Stimulated activated CD4-positive, alpha-beta T cell treated with anti-CD3 and anti-CD28 coated beads, Interleukin-4, amount 100 ng/mL, for 48 hours (primary cell): ENCODE measurements at places on chromosomes 7 and 10.

DNA sequence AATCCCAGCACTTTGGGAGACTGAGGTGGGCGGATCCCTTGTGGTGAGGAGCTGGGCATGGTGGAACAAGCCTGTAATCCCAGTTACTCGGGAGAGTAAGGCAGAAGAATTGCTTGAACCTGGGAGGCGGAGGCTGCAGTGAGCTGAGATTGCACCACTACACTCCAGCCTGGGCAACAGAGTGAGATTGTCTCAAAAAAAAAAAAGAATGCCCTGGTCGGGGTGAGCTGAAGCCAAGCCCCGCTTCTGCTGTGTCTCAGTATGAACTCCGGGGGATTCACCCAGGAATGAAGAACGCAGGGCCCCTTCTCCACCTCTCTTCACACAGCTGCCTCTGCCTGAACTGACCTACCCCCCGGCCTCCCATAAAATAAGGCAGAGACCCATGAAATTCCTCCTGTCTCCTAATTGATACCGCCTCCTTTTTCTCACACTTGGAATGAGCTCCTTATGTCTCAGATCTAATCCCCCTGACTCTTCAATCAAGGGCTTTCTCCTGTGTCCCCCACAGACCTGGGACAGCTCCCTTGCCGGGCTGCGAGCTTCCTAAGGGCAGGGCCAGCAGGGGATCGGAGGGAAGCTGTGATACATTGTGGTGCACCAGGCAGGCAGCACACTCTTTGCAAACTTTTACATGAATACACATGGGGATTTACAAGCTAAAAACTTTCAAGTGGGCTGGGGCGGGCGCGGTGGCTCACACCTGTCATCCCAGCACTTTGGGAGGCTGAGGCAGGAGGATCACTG, 911 bp upstream of the ZP3 start:
- DNase-seq, result no peak

DNA sequence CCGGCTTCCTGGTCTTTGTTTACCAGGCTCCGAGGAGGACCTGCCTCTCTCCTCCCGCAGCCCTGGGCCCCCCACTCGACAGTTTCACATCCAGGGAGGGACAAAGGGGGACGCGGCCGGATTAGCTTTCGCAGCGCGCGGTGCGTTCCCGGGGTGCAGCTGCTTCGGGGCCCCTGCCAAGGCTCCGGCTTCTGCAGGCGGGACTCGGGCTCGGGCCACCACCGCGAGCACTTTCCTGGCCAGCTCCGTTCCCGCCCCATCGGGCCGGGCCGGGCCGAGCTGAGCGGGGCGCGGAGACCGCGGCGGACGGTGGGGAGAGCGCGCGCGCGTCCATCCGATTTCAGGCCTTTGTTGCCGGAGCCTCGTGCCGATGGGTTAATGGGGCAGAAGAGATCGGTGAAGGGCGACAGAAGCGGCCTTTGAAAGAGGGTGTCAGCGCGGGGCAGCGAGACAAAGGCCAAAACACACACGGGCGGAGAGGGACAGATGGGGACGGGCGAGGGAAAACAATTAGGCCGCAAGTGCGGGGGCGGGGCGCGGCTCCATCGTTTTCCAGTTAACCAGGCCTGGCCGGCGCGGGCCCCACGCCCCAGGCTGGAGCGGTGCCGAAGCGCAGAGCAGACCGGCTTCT, 8.5 kb upstream of the UNCX start:
- no peak for DNase-seq

- DNase-seq, result no peak
Observed at GRCh38 chr7:81430761-81431160, 339.1 kb downstream of the HGF start.

DNA sequence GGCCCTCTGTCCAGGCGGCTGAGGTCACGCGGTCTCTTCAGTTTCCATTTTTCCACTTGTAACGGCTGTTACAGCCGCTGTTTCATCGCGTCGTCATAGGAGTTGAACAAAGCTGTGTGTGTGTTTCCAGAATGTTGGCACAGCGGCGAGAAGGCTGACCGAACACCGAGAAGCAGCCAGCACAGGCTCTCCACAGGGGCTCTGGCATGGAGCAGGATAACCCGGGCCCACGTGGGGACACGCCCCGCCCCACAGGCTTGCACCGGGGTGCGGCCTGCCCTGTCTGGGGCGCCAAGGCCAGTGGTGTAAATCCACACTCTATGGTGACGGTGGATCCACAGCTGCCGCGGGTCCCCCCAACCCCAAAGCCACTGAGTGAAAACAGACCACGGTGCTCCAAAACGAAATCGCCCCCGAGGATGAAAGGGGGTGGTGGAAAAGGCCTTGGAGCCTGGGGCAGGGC, 448.2 kb downstream of the DNAJB6 start:
- DNase-seq, result no peak

- DNase-seq, result no peak
Observed at GRCh38 chr10:30645340-30645827, 15.8 kb upstream of the LYZL2 start.

DNA sequence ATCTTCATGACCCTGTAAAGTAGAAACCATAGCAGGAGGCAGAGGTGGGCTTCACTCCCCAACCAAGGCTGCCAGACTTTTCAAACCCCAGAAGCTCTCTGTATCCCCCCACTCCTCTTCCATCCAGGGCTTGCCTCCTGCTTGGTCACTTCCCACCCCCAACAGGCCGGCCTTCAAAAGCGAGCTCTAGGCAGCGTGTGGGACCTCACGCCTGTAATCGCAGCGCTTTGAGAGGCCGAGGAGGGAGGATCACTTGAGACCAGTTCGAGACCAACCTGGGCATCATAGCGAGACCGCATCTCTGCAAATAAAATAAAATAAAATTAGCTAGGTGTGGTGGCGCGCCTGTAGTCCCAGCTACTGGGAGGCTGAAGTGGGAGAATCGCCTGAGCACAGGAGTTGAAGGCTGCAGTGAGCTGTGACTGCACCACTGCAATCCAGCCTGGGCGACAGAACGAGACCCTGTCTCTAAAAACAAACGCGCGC, 743 bp upstream of the POR start:
- DNase-seq, result no peak

- DNase-seq, result no peak
Observed at GRCh38 chr7:102991540-102992214, 78.9 kb downstream of the LRRC17 start.

- DNase-seq, result peak; percentile 43
Observed at GRCh38 chr7:131188367-131189339, 139.0 kb upstream of the MKLN1 start.
